ENCODE measurements at places on chromosomes 1 and 21. TPM values are rescaled to one million over a fixed set of nuclear protein-coding genes. Genes with fewer than 3 reads are reported as not detected.

MIS18A gene
- total RNA-seq: 4.7 TPM

LYPD8 gene
- total RNA-seq: not detected

TEX38 gene
- total RNA-seq: not detected

KCNE2 gene
- total RNA-seq: 0.25 TPM

PKLR gene
- 0.49 TPM for total RNA-seq

KLF17 gene
- total RNA-seq: under 0.01 TPM

IARS2 gene
- total RNA-seq: 63.7 TPM

TAS1R3 gene
- total RNA-seq: 0.49 TPM

ACKR1 gene
- total RNA-seq: 2.5 TPM

OR2T35 gene
- not detected for total RNA-seq

CACNA1E gene
- 62.7 TPM for total RNA-seq

ADGRL2 gene
- 72.8 TPM for total RNA-seq

NIBAN1 gene
- 2.5 TPM for total RNA-seq

MRAP gene
- total RNA-seq: not detected

LRIG2 gene
- total RNA-seq: 27.5 TPM

USH2A gene
- total RNA-seq: under 0.01 TPM

OPRD1 gene
- 0.25 TPM for total RNA-seq
